ENCODE measurements at places on chromosomes 7 and 10.
A peak's percentile ranks its signal among the peaks of the same experiment; 100 is the strongest.

- no peak for DNase-seq
Measured at GRCh38 chr7:109745677-109746410, 1176.2 kb downstream of the DNAJB9 start.

DNA sequence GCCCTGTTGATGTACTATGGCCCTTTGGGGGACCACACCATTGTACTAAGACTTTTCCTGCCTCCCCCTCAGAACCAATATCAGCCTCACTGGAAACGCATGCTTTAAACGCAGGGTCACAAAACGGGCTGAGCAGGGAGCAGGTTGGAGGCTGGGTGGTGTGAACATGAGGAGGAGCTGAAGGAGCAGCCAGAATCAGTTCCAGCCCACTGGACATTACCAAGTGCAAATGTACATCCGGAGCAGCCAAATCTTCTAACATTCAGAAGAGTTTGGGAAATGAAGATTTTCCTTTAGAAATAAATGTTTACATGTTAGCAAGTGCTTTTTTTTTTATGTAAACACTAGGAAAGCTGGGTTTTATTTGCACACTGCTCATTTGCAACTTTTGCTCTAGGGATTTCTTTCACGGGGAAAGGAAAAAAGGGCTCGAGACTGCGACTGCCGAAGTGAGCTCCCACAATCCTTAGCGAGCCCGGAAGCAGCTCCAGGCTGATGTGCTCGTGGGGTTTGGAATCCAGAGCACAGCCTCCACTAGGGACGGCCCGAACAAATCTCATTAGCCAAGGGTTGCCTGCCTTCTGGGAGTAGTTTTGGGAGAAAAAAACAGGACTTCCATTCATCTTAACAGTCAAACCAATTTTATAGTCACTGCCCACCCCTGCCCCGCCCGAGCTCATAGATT, 108.0 kb upstream of the YAE1 start:
- no peak for DNase-seq

DNA sequence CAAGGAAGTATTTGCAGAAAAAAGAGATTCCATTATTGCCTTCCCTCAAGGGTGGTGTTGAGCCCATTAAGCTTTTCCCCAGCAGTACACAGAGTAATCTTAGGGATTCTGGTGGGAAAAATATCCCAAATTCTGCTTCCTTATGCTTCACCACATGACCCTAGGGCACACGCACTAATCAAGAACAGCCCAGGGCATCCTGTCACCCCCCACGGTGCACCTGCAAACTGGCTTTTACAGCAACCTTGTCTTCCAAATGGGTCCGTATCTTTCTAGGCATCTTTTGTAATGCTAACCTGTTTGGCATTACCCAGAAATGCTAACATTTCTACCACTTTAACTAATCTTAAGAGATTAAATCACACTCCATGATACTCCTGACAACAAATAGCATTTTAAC, 926 bp upstream of the C7orf33 start:
- no peak for DNase-seq

DNA sequence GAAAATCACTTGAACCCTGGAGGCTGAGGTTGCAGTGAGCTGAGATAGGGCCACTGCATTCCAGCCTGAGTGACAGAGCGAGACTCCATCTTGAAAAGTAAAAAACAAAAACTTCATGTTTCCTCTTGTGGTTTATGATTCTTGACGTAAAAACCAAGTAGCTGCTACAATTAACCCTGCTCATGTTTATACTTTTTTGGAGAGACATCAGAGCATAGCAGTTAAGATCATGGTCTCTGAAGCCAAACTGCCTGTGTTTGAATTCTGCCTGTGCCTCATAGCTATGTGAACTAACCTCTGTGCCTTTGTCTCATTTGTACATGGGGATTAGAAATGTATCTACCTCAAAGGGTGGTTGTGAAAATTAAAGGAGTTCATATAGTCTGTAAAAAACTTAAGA, 27.2 kb downstream of the SUV39H2 start:
- no peak for DNase-seq

DNA sequence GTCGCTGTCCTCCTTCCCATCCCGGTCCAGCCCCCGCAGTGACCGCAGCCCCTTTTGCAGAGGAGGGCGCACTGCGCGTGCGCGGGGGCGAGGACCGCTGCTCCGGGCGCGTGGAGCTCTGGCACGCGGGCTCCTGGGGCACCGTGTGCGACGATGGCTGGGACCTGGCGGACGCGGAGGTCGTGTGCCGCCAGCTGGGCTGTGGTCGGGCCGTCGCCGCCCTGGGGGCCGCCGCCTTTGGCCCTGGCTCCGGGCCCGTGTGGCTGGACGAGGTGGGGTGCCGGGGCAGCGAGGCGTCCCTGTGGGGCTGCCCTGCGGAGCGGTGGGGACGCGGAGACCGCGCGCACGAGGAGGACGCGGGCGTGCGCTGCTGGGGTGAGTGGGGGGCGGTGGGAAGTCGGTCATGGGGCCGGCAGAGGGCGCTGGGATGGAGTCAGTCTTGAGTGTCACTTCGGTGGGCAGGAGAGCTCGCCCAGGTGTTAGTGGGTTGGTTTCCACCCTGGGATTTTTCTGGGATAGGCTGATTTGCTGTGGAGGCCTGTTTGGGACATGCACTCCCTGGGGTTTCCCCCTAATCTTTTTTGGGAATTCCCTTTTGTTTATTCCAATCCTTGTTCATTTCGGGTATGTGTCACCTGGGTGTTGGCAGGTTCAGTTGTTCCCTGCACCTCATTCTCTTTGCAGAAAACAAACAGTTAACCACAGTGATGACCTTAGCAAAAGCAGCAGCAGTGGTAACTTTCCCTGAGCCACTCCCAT, 11.6 kb downstream of the SCART1 start:
- no peak for DNase-seq

- DNase-seq, result peak; percentile 77
Measured at GRCh38 chr7:18352339-18353255, 143.0 kb upstream of the HDAC9 start.

DNA sequence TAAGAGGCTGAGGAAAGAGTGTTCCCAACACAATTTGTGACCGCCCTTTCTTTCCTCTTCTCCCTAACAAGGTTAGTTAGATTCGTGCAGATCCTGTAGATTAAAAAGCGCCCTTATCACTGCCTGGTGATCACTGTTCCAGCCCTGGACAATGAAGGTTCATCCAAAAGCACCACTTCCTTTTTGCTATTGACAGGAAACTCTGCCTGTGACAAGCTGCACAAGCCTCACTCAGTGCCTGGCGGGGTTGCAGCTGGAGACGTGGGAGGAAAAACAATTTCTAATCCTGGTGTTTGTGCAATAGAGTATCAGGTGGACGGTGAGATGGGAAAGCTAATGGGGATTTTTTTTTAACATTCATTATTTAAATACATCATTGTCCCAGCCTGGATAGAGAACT, 105.9 kb upstream of the CAV2 start:
- no peak for DNase-seq

- DNase-seq, result no peak
Measured at GRCh38 chr7:83267141-83267631, 104.5 kb upstream of the PCLO start.

DNA sequence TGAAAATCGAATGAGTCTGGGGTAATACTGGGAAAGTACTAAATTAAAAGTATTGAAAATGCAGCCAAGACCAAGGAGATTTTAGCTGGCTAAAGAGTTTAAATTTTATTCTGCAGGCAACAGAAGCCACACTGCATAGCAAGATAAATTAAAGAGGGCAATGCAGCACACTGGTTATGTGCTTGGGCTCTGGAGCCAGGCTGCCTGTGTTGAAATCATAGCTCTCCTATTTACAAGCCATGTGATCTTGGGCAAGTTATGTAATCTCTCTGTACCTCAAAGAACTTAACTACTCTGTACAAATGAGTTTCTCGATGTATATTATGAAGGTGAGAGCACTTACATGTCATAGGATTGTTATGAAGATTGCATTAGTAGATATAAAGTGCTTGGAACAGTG, 9.9 kb downstream of the SLC25A13 start:
- no peak for DNase-seq

GRCh38 chr7:71005109-71005508, 126.8 kb upstream of the GALNT17 start:
- DNase-seq, result no peak

DNA sequence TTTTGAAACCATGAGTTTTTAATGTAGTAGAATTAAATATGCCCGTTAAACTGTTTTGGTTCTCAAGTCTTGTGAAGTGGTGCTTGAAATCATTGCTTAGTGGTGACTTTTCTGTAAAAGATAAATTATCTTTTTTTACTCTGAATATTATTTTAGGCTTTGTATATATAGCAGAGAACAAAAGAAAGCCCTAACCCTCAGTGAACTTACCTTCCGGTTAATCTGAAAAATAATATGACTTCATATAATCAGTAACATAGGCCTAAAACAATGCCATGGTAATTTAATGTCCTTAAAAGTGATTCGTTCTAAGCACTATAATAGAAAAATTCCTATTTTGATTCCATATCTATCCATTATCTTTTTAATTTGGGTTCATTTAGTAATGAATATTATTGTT, 21.8 kb downstream of the AKAP9 start:
- DNase-seq, result no peak

- no peak for DNase-seq
Measured at GRCh38 chr10:84054743-84055142, 84.6 kb upstream of the GHITM start.

DNA sequence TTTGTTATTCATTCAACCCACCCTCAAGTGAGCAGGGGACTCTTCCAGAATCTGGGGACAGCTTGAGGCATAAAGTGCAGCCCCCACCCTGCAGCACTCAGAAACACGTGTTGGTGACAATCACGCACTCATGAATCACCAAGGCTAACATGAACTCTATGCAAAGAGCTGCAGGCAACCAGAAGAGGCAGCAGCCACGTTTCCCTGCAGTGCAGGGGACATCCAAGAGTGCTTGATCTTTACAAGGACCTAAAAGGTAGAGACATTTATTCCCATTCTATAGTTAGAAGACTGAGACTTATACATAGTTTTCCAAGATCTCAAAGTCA, 135.2 kb upstream of the GDF10 start:
- DNase-seq, result no peak

- DNase-seq, result peak; percentile 35
Measured at GRCh38 chr7:101586906-101587677, 42.0 kb downstream of the MYL10 start.

GRCh38 chr7:69953136-69954067, 355.1 kb downstream of the AUTS2 start:
- peak; percentile 84 for DNase-seq

DNA sequence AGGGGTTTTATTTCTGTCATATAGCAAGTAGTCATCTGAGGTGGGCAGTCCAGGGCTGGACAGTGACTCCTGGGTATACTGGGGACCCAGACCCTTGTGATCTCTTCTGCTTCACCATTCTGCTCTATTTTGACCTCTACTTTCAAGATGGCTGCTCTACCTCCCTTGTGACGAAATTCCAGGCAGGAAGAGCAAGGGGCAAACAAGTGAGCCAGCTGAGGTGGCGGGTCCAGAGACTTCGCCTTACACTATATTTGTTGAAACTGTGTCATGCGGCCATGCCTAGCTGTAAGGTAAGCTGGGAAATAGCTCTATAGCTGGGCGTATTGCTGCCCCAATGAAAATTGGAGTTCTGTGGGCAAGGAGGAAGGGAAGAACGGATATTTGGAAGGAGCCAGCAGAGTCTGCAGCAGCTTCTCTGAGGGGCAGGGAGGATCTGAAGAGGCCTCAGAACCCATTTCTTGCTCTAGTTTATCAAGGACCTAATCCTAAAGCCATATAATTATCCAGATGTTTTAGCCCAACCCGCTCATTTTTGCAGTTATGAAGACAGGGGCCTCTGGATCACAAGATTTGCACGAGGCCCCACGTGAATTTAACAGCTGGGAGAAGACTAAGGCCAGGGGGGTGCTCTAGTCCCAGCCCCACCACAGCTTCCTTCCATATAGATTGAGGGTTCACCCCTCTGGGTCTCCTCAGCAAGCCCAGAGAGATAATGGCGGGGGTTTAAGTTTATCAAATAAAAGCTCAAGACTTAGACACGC, 7.7 kb upstream of the CPA1 start:
- no peak for DNase-seq

DNA sequence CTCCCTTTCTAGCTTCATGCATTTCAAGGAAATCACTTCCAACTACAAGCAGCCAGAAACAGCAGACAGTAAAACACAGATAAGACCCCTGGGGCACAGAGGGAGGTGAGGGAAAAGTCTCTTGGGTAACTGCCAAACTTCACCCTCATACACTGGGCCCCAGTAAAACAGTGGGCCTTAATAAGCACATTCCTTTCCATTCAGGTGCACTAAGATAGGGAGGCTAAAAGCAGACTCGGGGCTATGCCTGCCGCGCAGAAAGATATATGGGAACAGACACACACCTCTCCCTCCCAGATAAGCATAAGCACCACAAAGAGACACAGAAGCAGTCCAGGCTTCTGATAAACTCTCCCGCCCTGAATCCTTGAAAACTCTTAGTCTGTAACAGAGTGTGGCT, 117.0 kb downstream of the TYW1B start:
- DNase-seq, result no peak

DNA sequence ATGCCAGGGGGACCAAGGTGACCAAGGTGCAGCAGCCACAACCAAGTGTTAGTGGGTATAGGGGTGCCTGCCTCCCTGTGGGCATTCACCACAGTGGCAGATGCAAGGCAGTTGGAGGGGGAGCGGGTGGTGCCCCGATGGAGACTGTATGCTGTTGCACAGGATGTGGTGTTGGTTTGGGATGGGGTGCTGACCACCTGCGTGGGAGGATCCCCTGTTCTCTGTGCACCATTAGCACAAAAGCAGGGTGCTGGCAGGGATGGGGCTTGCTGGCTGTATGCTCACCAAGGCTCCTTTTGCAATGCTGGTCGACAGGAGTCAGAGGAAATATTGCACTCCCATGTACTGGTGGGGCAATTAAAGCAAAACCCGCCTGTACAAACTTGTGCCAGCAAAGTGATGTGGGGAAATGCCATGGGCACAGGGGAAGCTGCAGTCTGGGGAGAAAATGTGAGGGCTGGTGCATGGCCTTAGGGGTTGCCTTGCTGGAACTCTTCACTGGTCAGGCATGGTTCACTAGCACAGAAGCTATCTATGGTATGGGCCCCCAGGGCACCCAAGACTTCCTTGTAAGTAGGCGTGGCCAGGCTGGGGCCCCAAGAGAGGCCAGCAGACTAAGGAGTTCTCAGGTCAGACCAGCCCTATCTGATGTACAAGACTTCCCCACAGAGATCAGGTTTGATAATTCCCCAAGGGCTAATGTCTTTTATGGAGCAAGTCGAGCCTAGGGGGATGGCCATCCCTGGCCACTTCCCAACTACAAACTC, 51.9 kb upstream of the GNAT3 start:
- DNase-seq, result no peak

- DNase-seq, result no peak
Measured at GRCh38 chr10:651692-652091, 37.8 kb downstream of the DIP2C start.

GRCh38 chr7:142263598-142264380, 5.9 kb upstream of the PRSS58 start:
- DNase-seq, result no peak

GRCh38 chr7:31333291-31333690, 7.2 kb downstream of the NEUROD6 start:
- DNase-seq, result no peak

DNA sequence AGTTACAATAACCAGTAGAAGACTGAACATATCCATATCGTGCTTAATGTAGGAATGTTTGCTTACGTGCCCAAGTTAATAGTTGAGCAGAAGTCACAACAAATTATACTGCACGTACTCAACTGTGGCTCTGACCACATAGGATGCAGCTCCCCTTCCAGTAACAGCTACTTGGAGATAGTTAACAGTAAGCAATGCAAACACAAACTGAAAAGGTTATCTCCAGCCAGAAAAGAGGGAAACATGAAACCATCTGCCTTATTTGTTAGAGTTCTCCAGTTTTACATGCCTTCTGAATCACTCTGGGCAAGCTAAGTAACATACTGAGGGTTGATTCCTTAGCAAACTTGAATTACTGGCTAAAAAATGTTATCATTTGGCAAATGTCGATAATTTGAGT, 9.8 kb downstream of the DHX32 start:
- no peak for DNase-seq

Data from NAMALWA (cell line).